CD8-positive, alpha-beta memory T cell (primary cell): ENCODE measurements at places on chromosomes 1 and 21. TPM values are rescaled to one million over a fixed set of nuclear protein-coding genes. Genes with fewer than 3 reads are reported as not detected.

Gene SMIM1
- polyA plus RNA-seq, result 1.1 TPM

Gene TRAF3IP3
- polyA plus RNA-seq, result 414 TPM

Gene PSMA5
- 120 TPM for polyA plus RNA-seq

Gene NTMT2
- not detected for polyA plus RNA-seq

Gene TMEM81
- polyA plus RNA-seq, result 0.37 TPM

Gene WNT3A
- polyA plus RNA-seq, result not detected

Gene MNDA
- 0.59 TPM for polyA plus RNA-seq

DNA sequence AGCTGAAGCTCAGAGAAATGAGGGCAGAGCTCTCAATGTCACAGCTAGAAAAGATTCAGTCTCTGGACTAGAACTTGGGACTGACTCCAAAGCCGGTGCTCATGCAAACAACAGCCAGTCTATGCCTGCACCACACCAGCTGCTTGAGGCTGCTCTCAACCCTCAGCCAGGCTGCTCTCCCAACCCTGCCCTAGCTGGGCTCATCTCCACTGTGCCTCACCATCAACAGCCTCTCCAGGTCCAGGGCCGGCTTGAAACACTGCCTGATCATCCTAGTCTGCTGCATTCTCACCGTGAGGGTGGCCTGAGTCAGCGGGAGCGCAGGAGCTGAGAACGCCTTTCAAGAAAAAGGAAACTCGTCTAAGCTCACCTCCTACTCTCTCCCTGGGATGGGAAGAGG, 94.5 kb downstream of the PTPRU start:
- no peak overlapping the region for H3K4me3 ChIP-seq
- H3K36me3 ChIP-seq, result no peaks in the 10 kb centered on the region
- H3K27ac ChIP-seq, result no peak overlapping the region
- no peak for DNase-seq
- no peaks in the 10 kb centered on the region for H3K27me3 ChIP-seq

GRCh38 chr1:27487966-27488884, 1.7 kb downstream of the WASF2 start:
- H3K4me3 ChIP-seq, result peak overlapping the region; percentile 99
- peak overlapping the region; percentile 95 for H3K27ac ChIP-seq
- no peaks in the 10 kb centered on the region for H3K36me3 ChIP-seq
- no peaks in the 10 kb centered on the region for H3K27me3 ChIP-seq
- DNase-seq, result no peak

GRCh38 chr21:44473915-44474555, 18.7 kb downstream of the LRRC3 start:
- no peak overlapping the region for H3K27ac ChIP-seq
- H3K27me3 ChIP-seq, result no peaks in the 10 kb centered on the region
- no peak for DNase-seq
- no peaks in the 10 kb centered on the region for H3K4me1 ChIP-seq
- H3K36me3 ChIP-seq, result no peaks in the 10 kb centered on the region
- no peak overlapping the region for H3K4me3 ChIP-seq

GRCh38 chr1:236149696-236150228, 7.4 kb downstream of the GPR137B start:
- DNase-seq, result no peak
- H3K27me3 ChIP-seq, result no peaks in the 10 kb centered on the region
- no peak overlapping the region for H3K4me3 ChIP-seq
- no peak overlapping the region for H3K27ac ChIP-seq

DNA sequence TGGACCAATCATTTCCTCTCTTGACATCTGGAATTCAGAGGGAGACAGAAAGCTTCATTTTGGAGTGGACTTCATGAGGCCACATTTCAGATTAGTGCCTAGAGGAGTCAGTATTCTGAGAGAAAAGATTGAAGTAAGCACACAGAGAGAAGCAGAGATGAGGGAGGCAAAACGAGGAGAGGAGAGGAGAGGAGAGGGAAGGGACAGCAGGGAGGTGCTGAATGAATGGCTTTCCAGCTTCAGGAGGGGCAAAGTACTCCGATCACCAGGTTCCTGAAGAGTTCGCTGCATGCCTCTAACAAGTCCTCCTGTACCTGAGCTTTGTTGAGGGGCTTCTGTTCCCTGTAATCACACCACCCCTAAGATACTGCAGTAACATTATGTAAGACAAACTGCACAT, 76.0 kb downstream of the NRIP1 start:
- H3K4me1 ChIP-seq, result no peaks in the 10 kb centered on the region
- H3K27me3 ChIP-seq, result no peaks in the 10 kb centered on the region
- no peaks in the 10 kb centered on the region for H3K36me3 ChIP-seq

- no peaks in the 10 kb centered on the region for H3K36me3 ChIP-seq
- no peaks in the 10 kb centered on the region for H3K4me1 ChIP-seq
- H3K27me3 ChIP-seq, result no peaks in the 10 kb centered on the region
These were observed 244.3 kb upstream of the NRIP1 start for GRCh38 chr21:15309022-15309590.

- peaks cover 12% of the 10 kb centered on the region for H3K4me1 ChIP-seq
- peak overlapping the region; percentile 99 for H3K27ac ChIP-seq
- peak overlapping the region; percentile 69 for H3K4me3 ChIP-seq
- H3K36me3 ChIP-seq, result no peaks in the 10 kb centered on the region
- H3K27me3 ChIP-seq, result no peaks in the 10 kb centered on the region
These were observed 105.9 kb upstream of the HNRNPU start for GRCh38 chr1:244970236-244970743.

DNA sequence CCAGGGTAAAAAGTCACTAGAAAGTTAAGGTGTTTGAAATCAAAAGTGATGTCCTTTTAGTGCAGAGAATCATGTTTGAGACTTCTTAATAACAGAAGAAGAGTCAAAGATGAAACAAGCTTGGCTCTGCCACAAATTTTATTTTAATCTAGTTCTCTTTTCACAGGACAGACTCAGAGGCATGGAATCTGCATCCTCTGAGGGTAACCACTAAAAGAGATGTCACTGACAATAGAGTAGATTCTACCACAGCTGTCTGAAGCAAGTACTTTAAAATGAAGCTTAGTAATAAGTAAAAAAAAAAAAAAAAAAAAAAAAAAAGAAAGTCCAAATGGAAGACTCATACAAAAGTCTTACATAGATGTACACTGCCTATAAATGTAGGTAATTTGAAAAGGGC, 519.7 kb upstream of the PRMT6 start:
- no peaks in the 10 kb centered on the region for H3K36me3 ChIP-seq
- DNase-seq, result no peak
- no peak overlapping the region for H3K27ac ChIP-seq
- no peak overlapping the region for H3K4me3 ChIP-seq
- H3K4me1 ChIP-seq, result no peaks in the 10 kb centered on the region

- no peak overlapping the region for H3K27ac ChIP-seq
- no peak for DNase-seq
- no peaks in the 10 kb centered on the region for H3K36me3 ChIP-seq
- H3K27me3 ChIP-seq, result no peaks in the 10 kb centered on the region
These were observed 644.2 kb upstream of the PLXNA2 start for GRCh38 chr1:208888376-208888775.
